AML-193 (cell line): ENCODE measurements at places on chromosomes 1 and 21.
A peak's percentile ranks its signal among the peaks of the same experiment; 100 is the strongest.

DNA sequence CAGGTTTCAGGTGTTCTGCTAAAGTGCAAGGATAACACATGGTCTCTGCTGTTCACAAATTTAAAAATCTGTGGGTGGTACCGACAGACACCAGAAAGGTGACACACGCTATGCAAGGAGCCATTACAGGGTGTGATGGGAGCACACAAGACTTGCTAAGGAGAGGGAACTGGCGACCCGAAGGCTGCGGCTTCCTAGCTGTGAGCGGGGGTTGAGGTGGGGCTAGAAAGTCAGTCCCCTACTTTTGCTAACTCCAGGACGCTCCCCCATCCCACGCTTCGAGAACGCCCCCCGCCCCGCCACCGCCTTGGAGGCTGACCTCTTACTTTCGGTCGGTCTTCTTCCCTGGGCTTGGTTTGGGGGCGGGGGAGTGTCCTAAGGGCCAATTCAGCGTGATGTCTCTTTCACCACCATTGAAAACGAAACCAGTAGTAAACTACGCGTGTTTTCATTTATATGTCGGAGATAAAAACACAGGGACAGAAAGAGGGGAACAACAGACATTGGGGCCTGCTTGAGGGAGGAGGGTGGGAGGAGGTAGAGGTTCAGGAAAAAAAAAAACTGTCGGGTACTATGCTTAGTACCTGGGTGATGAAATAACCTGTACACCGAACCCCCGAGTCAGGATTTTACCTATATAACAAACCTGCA, 1.1 kb downstream of the CKS1B start:
- DNase-seq: peak; percentile 23

GRCh38 chr1:33137800-33138199, 44.0 kb downstream of the TRIM62 start:
- no peak for DNase-seq

DNA sequence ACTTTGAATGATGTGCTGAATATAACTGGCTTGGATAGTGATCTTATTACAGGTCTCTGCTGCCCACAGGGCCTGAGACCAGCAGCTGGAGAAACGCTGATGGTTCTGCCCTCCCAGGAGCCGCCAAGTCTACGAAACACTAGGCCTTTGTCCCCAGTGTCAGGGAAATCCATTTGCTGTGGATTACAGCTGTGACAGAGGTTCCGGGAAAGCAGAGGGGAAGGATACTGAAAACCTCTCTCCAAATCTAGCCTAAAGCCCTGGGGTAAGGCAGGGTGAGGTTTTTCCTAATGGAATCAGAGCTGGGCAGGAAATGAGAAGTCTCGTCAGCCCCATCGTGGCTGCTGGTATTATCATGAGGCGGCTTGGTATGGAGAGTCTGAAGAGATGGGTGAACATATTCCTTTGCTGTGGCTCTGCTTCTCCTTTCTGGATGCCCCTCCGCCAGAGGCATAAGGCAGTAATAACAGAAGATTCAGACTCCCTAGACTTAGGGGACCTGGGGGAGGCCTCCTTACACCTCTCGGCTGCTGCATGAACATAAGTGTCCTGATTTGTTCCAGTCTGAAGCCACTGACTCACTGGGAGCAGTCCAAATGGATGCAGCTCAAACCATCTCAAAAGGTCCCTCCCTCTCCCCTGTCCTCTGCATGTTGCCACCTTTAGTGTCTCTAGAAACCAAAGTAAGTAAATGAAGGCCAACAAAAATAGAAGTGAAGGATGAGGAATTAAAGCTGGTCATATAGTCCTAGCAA, 48.1 kb downstream of the PHC2 start:
- DNase-seq: no peak

GRCh38 chr1:244085891-244086290, 34.8 kb downstream of the ZBTB18 start:
- no peak for DNase-seq

DNA sequence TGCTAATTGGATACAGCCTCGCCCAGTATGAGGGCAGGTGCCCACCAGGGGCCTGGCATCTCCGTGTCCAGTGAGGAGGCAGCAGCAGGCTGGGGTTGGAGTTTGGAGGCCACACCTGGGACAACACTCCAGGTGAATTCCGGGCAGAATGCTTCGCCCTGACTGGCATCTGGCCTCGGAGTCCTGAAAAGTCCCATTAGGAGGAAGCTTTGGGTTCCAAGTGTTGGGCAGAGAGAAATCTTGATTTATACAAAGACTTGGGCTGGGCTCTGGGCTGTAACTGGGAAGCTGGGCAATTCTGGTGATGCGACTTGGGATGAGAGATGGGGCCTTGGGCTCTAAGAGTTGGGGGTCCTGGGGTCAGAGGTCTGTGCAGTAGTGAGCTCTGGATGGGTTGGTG, 48.1 kb upstream of the CSF3R start:
- no peak for DNase-seq

GRCh38 chr1:157137408-157138219, 581 bp downstream of the ETV3 start:
- DNase-seq: peak; percentile 23

DNA sequence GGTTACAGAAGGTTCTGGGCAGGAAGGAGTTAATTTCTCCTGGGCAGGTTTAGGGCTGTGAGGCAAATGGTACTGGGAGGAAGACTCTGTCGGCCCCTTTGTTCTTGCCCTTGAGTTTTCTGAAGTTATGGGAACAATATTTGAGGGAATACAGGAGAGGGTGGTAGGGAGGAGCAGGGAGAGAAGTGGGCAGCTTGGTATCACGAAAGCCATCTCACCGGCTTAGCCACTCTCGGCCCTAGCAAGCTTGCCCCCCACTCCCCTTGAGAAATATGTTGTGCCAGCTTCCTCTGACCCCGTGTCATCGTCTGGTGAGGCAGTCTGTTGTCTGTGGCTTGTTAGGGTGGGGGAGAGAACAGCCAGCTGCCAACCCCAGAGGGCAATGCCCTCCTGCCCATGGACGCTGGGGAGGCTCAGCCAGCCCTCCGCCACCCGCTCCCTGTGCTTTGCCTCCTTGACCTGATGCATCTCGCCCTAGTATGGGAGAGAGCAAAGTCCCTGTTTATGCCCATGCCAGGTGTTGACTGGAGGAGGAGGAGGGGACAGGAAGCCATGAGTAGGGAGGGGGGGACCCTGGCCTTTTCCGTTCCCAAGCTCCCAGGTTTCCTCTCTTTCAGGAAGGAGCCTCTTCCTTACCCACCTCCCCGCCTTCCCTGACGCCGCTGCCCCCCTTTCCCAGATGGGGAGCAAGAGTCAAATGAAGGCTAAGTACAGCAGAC, 1.2 kb downstream of the EFNA1 start:
- no peak for DNase-seq

DNA sequence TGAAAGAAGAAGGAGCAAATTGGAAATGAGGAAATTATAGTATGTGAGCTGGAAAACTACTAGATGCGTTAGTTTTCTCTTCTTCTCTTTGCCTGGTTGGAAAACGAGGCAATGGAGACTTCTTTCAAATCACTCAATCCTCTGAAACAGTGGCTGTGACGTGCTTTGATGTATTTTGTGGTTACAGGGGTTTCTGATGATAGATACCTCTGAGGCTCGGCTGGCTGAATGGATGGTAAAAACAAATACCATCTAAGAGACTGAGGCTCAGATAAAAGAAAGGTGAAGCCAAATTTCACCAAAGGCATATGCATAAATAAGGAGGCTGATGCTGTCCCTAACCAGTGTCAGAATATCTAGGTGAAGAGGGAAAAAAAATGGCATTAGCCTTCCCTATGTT, 15.1 kb downstream of the MAB21L3 start:
- no peak for DNase-seq

DNA sequence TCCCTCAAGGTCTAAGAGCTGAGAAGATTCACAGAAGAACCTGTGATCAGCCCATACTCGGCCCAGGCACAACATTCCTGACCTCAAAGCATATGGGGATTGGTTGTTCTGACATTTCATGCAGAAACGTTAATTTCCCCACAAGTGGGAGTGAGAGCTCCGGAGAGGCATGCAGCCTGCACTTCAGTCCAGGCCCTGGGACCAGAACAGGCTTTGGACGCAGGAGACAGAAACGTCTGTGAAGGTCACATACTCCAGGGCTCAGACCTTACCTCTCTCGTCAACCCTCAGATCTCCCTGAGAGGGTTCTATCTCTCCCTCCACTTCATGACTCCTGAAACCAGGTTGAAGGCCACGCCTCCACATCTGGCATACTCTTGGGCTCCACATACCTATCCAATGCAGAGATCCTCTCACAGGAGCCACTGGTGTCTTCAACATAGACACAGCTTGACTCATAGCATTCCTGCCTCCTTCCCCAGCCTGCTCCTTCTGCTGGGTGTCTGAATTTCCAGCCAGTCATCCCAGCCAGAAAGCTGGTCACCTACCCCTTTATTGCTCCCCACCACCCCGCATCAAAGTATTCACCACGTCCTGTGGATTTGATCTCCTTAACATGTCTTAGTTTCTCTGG, 149.2 kb downstream of the OMA1 start:
- no peak for DNase-seq

- DNase-seq: no peak
Measured at GRCh38 chr1:33384040-33384812, 46.7 kb downstream of the PHC2 start.

- no peak for DNase-seq
Measured at GRCh38 chr1:183302452-183303322, 115.5 kb downstream of the NMNAT2 start.

- DNase-seq: no peak
Measured at GRCh38 chr1:196677781-196678509, 26.1 kb downstream of the CFH start.

DNA sequence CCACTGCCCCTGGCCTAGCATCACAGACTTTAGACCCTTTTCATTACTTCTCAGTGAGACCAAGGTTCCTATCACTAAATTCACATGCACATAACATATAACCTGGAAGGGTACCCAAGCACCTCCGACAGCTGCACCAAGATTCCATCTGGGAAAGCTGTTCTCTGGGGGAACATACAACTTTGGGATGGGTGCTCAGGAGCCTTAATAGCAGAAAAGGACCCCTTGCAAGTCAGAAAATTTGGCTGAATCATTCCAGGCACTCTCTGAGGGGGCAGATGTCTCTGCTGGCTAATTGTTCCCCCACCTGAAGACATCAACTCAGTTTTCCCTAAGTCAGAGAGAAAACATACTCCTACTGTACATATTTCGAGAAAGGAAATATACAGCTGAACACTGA, 41.3 kb upstream of the PSEN2 start:
- no peak for DNase-seq

GRCh38 chr1:74478979-74479378, 33.4 kb downstream of the LRRC53 start:
- DNase-seq: no peak

- DNase-seq: no peak
Measured at GRCh38 chr1:66445492-66446181, 88.3 kb upstream of the SGIP1 start.

DNA sequence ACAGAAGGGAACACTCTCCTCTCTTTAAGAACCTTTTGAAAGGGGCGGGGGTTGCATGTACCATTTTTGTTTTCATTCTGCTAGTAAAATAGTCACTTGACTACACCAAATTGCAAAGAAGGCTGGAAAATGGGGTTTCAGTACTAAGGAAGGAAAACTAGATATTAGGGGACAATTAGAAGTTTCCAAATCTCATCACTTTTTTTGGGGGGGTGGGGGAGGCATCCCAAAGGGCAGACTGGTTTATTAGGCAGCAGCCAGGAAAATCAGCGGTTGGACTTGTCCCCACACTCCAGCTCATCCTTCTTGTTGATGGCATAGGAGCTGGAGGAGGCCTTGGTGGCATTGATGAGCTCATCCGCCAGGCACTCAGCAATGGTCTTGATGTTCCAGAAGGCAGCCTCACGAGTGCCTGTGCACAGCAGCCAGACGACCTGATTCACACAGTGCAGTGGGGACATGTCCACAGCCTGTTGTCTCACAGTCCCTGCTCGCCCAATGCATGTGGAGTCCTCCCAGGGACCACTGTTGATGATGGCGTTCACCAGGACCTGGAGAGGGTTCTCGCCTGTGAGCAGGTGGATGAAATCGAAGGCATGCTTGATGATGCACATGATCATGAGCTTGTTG, 1.7 kb upstream of the TMEM50B start:
- no peak for DNase-seq

GRCh38 chr1:103941086-103941485, 191.4 kb downstream of the AMY1C start:
- no peak for DNase-seq

- no peak for DNase-seq
Measured at GRCh38 chr1:182770232-182770631, 19.3 kb upstream of the NPL start.

GRCh38 chr1:184388971-184389370, 2.1 kb downstream of the C1orf21 start:
- DNase-seq: peak; percentile 53

DNA sequence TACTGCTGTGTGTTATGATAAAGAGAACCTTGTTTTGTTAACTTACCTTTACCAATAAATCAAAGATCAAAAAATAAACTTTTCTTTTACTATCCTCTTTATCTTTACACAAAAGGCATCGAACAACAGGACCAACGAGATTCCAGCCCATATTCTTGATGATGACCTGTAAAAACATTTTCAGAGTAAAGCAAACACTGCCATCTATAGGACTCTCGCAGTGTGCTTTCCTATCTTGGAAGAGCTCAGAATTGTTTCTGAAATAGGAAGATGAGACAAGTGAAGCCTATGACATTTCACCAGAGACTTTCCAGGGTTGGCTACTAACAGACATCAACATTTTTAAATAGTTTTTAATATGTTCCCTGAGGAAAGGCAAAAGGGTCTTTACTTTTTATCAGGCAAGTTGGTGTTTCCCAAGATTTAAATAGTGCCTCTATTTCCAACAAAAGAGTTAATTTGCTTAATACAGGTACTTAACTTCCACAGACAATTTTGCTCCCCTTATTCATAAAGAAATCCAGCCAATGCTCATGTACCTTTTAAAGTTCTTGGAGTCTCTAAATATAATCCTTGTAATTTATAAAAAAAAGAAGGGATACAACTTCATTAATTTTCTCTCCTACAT, 7.3 kb downstream of the GLMN start:
- DNase-seq: peak; percentile 80

DNA sequence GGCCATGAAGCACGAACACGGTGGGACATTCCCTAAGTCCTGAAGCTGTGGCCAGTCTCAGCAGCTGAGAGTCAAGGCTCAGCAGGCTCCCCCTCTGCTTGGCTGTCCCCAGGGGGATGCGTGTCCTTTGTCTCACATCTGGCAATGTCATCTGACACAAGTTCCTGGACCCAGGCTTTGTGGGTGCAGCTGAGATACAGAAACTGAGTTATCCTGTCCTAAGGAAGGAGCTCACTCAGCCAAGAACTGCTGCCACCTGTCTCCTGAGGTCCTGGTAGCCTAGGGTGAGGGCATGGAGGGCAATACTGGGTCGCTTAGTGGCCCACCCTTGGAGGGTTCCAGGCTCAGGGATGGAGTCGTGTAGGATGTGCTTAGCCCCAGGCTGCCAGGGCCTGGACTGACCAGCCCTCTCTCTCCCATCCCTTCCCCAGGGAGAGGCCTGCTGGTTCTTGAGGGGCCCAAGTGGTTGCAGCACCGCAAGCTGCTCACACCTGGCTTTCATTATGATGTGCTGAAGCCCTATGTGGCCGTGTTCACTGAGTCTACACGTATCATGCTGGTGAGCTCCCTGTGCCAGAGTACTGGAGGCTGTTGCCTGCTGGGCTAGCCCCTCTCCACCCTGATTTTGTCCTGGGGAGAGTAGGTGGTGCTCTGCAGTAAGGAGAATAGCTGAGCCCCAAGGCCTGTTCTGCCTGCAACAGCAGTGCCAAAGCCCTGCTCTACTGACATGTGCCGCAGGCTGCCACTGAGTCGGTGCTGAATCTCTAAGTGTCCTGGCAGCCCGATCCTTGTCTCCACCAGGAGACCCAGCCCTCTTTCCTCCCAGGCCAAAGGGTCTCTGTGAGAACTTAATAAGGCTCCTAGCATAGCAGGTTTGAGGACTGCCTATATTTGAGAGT, 13.5 kb downstream of the CYP4B1 start:
- no peak for DNase-seq
